Foreskin keratinocyte (primary cell): ENCODE measurements at places on chromosomes 4 and X.
A peak's percentile ranks its signal among the peaks of the same experiment; 100 is the strongest.

- DNase-seq = no peak
Observed at GRCh38 chr4:4320528-4320927, 30.5 kb downstream of the ZBTB49 start.

GRCh38 chr4:178356725-178357124 lies 914.5 kb upstream of the AGA start:
- DNase-seq = no peak

GRCh38 chr4:47933840-47934239 lies 19.5 kb upstream of the NFXL1 start:
- DNase-seq = peak; percentile 30

DNA sequence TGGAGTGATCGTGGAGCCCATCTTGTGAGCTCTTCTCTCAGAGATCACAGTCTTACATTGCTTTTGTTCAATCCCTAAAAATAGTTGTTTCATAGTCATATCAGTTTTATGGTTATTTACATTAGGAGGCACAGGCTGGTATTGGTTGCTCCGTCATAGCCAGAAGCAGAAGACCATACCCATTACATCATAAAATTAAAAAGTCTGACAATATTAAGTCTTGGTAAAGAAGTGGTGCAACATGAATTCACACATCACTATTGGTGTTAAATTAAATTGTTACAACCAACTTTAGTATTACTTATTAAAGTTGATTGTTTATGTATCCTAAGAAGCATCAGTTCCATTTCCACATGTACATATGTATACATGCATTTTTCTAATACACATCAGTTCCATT lies 84.6 kb downstream of the LARP1B start:
- DNase-seq = no peak

DNA sequence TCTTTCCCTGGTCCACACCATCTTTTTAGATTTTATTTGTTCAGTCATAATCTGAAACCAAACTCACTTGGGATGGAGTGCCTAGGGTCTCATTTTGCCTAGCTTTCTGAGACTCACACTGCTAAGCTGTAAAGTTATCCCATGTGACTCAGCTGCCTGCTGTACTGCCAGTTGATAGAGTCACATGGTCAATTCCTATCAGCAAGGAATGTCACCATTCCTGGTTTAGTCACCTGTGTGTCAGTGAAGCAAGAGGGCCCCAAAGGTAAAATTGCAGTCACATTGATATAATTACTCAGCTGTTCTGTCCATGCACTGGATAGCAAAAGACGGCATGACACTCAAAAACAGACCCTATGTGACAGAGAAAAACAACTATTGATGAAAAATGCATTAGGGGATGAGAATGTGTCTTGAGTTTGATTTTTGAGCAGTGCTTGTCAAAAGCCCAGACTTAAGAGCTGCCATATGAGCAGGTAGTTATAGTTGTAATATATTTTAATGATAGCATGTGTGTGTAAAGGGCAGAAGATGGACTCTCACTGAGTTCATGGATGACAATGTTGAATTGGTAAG lies 413.2 kb downstream of the PPARGC1A start:
- DNase-seq = no peak

DNA sequence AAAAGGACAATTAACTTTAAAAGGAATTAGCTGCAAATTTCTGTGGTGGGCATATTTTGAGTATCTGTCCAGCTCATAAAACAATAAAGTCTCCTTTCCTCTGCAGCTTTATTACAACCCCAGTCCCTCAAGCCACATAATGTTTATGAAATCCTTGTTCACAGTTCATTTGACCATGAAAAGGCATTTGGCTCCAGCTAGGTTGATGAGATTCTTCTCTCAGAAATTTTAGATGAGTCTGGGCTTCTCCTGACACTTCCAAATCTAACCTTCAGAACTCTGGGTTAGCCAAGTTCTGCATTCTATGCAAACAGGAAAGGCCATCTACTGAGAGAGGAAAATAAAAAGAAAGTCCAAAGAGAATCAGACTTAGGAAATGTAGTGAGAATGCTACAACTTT lies 156.8 kb downstream of the GRXCR1 start:
- no peak for DNase-seq

DNA sequence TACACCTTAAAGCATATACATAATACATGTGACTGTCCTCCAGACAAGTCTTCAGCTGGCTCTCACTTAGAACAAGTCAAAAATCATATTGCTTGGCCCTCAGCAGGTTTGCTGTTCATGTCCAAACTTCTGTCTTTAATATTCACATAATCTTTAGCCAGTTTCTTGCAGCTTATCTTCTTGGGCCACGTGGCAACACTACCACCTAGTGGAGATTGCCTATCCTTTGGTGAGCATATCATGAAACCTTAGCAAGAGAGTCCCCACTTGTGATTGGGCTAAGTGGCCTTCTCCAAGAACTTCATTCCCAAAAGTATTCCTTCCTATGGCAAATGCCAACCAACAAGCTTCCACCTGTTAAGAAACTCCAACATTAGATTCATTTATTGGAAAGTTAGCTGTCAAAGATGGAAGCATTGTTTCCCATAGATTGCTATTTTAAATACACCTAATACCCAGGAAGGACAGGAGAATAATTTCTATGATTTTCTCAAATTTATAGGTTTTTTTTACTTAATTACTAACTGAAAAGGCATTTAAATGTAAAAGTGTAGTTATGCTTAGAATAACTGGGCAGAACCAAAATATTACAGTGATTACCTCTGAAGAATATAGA lies 231.9 kb upstream of the INTU start:
- peak; percentile 18 for DNase-seq

DNA sequence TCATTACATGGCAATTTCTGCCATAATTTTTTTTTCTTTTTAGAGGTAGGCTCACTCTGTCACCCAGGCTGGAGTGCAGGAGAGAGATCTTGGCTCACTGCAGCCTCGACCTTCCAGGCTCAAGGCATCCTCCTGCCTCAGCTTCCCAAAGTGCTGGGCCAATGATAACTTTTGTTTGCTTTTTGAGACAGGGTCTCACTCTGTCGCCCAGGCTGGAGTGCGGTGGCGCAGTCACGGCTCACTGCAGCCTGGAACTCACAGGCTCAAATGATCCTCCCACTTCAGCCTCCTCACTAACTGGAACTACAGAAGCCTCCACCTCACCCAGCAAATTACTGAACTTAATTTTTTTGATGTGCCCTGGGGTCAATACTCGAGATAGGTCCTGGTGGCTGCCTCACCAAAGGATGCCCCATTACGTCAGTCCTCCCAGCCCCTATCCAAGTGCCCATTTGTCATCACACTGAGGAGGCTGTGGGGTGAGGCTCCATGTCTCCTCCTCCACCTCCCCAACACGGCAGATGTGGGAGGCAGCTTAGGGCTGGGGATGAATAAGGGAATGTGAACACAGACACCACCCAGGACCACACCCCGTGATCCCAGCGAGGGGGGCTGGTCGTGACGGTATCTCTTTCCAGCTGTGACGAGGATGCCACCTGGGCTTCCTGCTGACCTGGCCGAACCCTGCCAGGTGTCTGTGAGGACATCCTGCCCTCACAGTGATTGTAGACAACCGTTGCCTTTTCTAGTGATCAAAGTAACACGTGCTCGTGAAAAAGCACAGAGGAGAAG lies 12.4 kb upstream of the NKX1-1 start:
- no peak for DNase-seq

GRCh38 chr4:124097447-124097846 lies 615.1 kb downstream of the ANKRD50 start:
- no peak for DNase-seq

- DNase-seq = no peak
Observed at GRCh38 chrX:41110801-41111625, 25.8 kb downstream of the USP9X start.

GRCh38 chrX:41734530-41734929 lies 10.5 kb downstream of the GPR82 start:
- no peak for DNase-seq

DNA sequence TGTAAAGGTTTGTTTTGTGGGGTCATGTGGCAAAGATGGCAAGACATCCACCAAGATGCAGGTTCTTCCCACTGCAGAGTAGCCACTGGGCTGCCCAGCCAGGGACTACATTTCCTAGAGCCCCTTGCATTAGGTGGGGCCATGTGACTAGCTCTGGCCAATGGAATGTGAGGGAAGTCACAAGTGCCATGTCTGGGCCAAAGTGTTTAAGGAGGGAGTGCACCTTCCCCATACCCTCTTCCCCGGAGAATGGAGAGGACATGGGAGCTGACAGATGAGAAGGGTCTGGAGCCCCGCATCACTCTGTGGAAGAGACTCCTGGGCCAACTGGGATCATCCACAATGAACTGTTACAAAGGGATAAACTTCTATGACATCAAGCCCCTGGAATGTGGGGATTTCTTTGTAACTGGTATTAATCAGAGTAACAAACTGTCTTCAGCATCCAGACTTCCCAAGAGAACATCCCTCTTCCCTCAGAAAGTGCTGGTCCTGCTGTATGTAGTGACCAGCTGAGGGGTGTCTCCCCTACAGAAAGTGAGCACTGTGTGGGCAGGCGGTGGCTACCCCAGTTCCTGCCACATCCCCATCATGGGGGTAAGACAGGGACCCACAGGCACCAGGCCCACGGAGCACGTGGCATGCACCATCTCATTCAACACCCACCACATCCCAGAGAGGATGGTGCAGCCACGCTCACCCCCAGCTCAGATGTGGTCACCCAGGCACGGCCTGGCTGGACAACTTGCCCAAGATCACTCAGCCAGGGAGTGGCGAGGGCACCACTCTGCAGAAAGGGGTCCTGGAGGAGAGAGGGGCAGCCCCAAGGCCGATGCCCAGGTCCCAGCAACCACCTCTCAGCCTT lies 10.9 kb downstream of the PPP2R2C start:
- DNase-seq = no peak

DNA sequence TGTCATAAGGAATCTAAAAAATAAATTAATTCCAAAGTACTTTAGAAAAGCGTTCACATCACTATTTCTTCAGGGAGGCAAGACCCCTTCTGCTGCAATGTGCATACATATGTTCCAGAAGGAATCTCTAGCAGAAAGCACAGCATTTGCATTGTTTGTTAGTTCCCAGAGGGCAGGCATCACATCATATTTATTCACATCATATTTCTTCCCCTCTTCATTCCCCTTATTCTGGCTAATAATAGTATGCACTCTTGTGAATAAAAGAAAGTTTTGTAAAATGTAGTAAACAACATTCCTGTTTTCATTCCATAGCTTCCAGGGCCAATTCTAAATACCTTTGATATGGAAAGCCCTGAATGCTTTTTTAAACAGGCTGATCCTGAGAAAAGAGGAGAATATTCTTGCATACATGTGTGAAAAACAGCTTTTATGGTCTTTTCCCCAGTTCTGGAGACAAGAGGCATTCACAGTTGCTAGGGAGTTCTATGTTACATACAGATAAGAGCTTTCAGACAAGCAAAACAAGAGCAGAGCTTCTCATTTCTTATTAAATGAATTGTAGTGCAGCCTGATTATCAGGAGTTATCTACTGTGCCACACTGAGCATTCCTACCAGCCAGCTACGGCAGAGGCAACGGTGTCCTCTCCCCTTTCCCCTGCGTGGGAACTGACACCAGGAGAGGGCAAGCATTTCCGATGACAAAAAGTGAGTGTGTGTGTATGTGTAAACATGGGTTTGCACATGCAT lies 15.2 kb downstream of the GATB start:
- DNase-seq = no peak

DNA sequence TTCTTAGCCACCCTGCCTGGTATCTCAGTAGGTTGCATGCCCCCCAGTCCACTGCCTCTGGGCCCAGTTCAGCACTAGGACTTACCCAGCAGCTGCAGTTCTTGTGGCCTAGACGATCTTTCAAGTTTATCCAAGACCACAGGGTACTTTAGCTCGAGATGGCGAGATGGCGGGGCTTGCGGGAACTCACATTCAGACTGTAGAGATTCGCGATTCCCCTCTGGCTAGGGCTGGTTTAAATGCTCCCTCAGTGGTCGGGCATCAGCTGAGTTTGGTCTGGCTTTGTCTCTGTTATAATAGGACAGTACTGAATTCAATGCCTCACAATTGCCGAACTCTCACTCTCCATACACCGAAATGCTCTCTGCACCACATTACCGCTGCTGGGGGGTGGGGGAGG lies 18.4 kb upstream of the RFC1 start:
- DNase-seq = no peak

GRCh38 chr4:1294424-1294823 lies 4.7 kb downstream of the MAEA start:
- no peak for DNase-seq
